Testis (tissue), 5 donors: ENCODE measurements at places on chromosomes 13 and 19. TPM values are rescaled to one million over a fixed set of nuclear protein-coding genes. Genes with fewer than 3 reads are reported as not detected.

Gene ETV2
- 14.4 TPM for total RNA-seq

Gene PLPPR3
- 16.9 TPM for total RNA-seq

Gene GRIN3B
- total RNA-seq = 1.3 TPM

Gene CBLC
- 6.9 TPM for total RNA-seq

Gene GPALPP1
- total RNA-seq = 41.3 TPM

Gene NEK5
- 9.2 TPM for total RNA-seq
